ENCODE measurements at places on chromosomes 7 and 10.

DNA sequence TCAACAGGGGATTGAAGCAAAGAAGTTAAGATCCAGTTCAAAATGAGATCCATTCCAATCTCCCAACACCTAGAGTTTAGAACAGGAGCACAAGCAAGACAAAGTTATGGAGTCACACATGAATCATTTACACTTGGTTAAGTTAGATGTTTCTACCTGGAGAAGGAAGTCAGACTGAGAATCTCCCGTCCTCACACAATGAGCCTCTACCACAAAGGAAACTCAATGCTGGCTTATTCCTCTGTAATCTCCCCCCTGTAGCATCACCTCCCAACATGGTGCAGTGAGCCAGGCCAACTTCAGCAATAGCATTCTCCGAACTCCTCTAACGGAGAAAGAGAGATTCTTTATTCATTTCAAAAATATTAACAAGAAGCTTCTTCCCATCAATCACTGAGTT, 82.2 kb downstream of the ELMO1 start:
- DNase-seq, result no peak

- DNase-seq, result no peak
Observed at GRCh38 chr7:353746-354325, 63.9 kb downstream of the FOXL3 start.

GRCh38 chr10:78410046-78410965, 376.6 kb downstream of the RPS24 start:
- no peak for DNase-seq

GRCh38 chr10:118873091-118873737, 118.4 kb upstream of the CACUL1 start:
- DNase-seq, result no peak

DNA sequence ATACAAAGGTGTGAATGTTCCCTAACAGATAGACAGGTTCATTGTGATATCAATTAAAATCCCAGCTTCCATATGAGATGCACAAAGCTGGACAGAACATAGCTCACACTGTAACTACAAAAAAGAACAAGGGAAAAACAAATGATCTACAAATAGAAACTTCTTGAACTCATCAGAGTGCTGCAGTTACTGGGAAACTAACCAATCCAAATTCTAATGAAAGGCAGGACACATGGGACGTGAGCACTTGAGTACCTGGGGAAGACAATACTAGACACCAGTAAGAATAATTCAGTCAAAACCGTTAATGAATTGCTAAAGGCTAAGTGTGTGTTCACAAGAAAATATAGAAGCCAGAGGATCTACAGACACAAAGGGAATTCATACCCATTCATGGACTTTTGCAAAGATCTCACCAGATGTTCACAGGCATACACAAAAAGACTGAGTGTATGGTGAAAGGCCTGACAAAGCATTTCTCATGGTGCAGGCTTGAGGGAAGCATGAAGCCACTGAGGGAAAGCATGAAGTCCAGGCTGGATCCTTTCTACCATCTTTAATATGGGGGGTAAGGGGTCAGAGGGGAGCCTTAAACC, 7.8 kb upstream of the GPR22 start:
- DNase-seq, result no peak

DNA sequence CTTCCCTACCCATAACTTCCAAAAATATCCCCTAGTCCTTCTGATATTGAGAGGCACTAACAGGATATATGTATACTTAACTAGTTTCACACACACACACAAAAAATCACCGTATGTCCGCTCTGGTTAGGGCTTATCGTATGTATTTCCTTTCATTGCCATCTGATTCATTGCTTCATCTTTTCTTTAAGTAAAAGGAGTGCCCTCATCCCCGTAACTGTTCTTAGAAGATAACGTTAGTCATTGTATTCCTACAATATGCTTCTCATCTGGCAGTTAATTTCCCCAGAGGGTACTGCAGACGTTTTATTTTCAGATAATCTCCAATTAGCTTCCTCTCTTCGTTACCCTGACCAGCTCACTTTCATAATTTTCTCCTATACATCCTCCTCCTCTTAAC, 37.3 kb downstream of the NRCAM start:
- no peak for DNase-seq

DNA sequence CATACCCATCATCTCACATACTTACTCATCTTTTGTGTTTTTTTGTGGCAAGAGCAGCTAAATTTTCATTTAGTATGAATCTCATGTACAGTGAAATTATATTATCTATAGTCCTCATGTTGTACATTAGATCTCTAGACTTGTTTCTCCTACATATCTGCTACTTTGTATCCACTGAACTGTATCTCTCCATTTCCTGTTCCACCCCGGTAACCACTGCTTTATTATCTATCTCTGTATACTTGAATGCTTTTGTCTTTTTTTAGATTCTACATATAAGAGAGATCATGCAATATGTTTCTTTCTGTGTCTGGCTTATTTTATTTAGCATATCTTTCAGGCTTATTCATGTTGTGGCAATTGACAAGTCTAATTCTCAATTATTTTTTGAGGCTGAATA, 125.1 kb downstream of the ANKRD7 start:
- no peak for DNase-seq

- no peak for DNase-seq
Observed at GRCh38 chr7:112431803-112432202, 18.5 kb upstream of the IFRD1 start.

DNA sequence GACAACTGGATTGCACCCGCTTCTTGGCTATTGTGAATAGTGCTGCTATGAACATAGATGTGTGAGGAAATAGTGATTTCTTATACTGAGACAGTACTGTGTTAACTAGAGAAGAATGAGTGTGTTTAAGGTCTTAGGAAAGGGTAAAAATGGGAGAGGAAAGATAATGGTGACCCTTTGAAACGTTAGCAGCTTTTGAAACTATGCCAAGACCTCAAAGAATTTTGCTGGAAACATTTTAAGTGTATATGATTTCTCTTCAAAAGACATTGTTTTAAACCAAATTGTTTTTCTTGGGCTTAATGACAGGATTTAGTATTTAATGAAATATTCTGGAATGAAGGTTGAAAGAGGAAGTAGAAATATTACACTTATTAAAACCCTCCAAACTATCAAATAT, 100.8 kb upstream of the ARHGAP21 start:
- DNase-seq, result no peak

DNA sequence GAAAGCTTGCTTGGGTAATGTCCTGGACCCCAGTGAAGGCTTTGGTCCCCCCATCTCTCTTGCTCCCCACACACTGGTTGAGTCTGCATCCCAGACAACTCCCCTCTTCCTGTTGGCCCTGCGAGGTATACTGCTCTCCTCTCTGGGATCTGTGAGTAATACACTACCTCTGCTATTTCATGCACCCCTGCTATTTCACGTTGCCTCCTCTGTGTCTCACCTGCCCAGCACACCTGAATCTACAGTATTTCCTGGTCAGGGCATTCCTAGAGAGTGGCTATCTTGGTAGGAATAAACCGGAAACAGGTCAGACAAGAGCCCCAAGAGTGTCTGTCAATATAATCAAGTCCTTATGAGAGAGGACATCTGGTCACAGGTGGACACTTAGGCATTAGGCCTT, 114.3 kb upstream of the ODAD2 start:
- no peak for DNase-seq

GRCh38 chr10:73210395-73211105, 36.5 kb downstream of the DNAJC9 start:
- no peak for DNase-seq

DNA sequence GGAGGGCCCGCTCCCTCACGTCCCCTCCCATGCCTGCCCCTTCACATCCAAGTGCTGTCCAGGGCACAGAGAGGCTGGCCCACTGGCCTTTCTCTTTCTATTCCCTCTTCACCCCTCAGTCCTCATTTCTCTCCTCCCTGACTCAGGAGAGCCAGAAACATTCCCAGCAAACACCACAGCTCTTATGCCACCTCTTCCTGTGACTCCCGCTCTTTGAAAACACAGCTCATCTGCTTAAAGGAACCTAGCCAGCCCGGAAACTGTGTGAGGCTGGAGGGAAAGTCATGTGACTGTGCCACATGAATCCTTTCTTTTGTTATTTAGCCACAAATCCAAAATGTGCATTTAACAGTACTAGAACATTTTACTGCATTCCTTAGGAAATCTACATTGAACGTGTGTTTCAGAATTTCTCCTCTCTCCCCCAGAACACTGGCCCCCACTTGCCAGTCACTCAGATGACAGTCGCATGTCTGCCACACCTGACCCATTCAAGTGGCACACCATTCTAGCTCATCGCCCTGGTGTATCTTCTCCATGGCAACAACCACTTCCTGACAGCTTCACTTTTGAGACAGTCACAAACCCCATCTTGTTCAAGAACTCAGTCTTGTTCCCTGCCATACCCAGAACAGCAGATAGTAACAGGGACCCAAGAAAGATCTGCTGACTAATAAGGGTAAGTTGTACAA, 42.8 kb downstream of the GRB10 start:
- DNase-seq, result no peak

DNA sequence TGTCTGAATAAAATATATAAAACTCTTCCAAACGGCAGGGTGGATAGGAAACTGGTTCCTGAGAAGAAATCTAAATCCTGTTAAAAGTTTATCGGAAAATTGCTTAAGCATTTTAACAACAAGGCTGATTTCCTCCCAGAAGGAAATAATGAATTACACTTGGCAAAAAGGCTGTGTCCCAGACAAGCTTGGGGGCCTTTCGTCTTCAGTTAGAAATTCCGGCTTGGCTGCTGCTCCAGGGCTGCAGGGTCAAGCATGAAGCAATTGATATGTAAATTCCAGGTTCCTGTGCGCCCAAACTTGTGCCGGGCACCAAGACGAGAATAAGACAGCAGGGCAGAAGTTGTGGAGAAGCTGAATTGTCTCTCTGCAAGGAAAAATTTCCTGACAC, 38.0 kb upstream of the LBX1 start:
- DNase-seq, result no peak

- no peak for DNase-seq
Observed at GRCh38 chr10:76463111-76463510, 1031.7 kb downstream of the LRMDA start.

GRCh38 chr10:17077346-17077781, 52.2 kb downstream of the CUBN start:
- DNase-seq, result no peak

DNA sequence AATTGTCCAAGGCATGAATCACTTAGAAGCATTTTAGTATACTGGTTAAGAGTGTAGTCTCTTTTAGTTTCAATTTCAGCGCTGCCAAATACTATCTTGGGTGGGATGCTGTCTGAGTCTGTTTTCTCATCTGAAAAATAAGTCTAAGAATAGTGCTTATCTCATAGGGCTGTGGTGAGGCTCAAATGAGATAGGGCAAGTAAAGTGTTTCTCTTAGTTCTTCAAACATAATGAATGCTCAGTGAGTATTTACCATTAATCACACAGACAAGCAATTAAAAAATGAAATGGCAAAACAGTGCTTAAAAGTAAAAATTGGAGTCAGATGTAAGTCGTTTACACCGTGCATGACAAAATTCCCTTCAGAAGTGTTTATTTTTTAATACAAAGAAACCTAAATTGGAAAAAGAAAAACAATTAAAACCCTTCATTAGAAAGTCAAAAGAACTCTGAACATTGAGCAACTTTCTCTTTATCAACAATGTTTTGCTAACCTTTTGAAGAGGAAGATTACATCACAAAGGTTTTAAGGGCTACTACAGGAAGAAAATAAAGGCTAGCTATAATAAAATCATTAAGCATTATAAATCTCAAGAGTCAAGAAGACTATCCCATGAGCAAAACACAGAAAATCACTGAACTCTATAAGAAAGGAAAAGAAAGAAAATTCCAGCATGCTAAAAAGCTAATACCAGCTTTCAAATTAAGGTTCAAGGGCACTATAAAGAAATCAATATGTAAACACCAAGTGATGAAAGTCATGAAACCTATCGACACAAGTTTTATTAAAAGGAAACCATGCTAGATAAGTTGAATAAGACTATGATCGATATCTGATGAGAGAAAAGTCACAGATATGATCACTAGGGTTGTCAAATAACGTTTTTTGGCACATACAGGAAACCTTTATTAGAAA, 45.6 kb upstream of the C1GALT1 start:
- DNase-seq, result no peak

- no peak for DNase-seq
Observed at GRCh38 chr7:66206119-66206933, 1.2 kb downstream of the TPST1 start.

- DNase-seq, result no peak
Observed at GRCh38 chr7:27739301-27739908, 557 bp upstream of the TAX1BP1 start.

DNA sequence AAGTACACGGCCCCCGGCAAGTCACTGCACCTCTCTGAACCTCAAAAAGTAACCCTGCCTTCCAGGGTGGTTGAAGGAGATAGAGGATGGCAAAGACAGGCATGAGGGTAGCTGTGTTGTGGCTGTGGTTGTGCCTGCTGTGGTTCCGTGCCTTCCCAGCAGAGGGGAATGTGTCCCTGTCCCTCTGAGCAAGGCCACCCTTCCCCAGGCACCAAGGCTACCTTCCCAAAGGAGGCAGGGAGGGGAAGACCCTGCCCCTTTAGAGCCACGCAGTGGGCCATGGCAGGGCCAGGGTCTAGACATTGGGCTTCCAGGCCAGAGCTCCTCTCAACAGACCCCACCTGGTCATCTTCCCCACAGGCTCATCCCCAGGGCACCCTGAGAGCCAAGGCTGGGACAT, 18.8 kb downstream of the CRHR2 start:
- no peak for DNase-seq

DNA sequence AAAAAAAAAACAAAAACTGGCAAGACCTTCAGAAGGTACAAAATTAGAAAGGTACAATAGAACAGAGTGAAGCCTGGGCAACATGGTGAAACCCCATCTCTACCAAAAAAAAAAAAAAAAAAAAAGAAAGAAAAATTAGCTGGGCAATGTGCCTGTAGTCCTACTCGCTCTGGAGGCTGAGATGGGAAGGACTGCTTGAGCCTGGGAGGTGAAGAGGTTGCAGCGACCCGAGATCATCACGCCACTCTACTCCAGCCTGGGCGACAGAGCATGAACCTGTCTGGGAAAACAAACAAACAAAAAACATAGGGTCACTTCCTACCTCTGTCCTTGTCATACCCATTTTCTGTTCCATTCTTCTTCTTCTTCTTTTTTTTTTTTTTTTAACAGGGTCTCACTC, 45.6 kb upstream of the DLG5 start:
- DNase-seq, result no peak

GRCh38 chr7:1108264-1108920, 20.5 kb downstream of the GPER1 start:
- no peak for DNase-seq
